ENCODE measurements at places on chromosomes 1 and 21. TPM values are rescaled to one million over a fixed set of nuclear protein-coding genes. Genes with fewer than 3 reads are reported as not detected.

Gene DHRS3
- 3.5 TPM for total RNA-seq

Gene FBXO28
- total RNA-seq, result 25.3 TPM

Gene HCN3
- 1.6 TPM for total RNA-seq

Gene ST7L
- total RNA-seq, result 24.8 TPM

Gene AVPR1B
- 0.05 TPM for total RNA-seq

Gene CSF3R
- not detected for total RNA-seq

Gene AUNIP
- 28.9 TPM for total RNA-seq

Gene CFAP74
- not detected for total RNA-seq

Gene LDLRAP1
- total RNA-seq, result 22.8 TPM

Gene ZFP69
- total RNA-seq, result 11.7 TPM

Gene MAPKAPK2
- total RNA-seq, result 67.6 TPM

Gene MAP3K21
- not detected for total RNA-seq

Gene CFHR3
- 0.99 TPM for total RNA-seq

Gene MPZ
- total RNA-seq, result 1.1 TPM

DNA sequence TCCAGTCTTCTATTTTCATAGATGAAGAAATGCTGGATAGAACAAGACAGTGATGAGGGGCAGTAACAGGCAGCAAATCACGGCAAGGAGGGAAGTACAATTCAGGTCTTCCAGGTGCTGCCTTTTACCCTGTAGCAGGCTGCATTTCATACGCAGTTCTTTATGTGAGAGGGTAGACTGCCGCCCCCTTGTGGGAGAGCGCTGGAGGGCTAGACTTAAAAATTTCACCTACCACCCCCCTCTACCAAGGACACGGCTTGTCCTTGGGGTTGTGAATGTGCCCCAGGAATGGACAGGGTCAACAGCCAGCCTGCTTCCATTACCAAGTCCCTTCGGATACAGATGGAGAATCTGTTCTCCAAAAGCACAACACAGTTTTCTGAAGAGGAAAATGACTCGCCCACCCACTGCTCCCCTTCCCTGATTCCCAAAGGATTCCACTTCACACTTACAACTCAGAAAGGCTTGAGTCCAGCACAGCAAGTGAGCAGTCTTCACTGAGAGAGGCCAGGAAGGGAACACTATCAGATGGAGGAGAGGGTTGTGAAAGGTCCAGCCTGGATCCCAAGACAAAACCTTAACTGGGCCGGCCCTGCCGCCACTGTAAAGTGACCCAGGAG is 7.4 kb downstream of the WDR77 start:
- DNase-seq, result peak; percentile 29

DNA sequence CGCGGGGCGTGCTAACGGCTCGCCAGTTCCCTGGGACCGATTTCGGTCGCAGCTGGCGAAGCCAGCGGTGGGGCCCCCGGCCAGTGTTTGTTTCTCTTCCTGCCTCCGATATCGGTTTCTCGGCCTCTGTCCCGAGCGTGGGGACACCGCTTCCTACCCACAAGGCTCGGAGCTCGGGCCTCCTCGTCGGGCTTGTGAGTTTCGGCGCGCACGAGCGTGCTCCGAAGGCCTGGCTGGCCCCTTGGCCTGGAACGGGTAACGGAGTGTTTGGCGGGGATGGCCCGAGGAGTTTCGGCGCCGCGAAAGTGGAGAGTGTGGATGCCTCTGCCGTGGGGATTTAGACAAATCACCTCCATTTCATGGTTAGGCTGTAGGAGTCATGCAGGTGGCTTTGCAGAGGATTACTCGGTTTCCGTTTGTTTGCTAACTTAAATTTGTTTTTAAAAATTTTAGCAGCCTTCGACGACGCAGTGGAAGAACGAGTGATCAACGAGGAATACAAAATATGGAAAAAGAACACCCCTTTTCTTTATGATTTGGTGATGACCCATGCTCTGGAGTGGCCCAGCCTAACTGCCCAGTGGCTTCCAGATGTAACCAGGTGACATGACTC is 559 bp downstream of the RBBP4 start:
- DNase-seq, result no peak

DNA sequence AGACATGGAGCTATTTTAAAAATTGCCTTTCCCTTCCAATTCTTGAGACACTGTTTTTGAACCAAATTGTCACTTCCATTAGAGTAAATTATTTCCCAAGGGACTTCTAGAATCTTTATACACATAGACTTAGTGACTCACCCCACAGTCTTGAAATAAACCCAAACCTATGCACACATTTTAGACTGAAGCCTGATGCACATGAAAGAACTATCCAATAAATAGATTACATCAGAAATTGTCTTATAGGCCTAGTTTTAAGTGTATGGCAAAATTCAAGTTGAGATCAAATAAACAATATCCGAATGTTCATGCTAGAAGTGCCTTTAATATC is 32.2 kb upstream of the ZNF326 start:
- no peak for DNase-seq

- no peak for DNase-seq
Observed at GRCh38 chr21:19899645-19900044, 1098.6 kb upstream of the NCAM2 start.

DNA sequence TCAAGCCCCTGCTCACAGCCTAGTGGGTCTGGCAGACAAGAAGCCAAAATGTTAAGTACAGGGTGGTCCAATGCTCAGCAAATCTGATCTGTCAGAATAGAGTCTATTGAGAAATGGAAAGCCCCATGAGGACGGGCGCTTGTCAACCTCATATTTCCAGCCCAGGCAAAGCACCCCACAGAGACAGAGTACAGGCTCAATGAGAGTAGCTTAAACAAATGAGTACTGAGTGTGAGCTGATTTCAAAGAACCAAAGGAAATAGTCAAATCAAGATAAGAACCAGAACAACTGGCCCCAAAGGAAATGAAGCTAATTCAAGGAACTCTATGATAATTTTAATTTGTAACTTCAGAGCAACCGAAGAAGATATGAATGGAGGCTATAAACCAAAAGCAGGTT is 44.6 kb upstream of the SLC30A1 start:
- no peak for DNase-seq

- DNase-seq, result no peak
Observed at GRCh38 chr21:30957010-30957409, 75.6 kb upstream of the KRTAP11-1 start.

DNA sequence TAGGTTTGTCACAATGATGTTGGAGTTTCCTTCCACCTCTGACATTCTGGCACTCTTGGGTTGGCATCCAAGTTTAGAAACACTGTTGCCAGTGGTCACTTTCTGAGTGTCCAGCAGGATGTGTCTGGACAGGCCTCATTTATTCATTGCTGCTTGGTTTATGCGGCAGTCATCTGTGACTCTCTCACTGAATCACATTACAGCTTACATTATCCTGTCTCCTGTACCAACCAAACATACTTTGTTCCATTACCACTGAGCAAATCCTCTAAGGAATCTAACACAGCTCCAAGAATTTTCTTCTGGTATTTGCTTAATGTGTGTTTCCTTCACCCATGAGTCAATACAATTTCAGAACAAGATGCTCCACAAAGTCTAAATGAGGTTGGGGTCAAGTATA is 19.9 kb downstream of the SGIP1 start:
- no peak for DNase-seq

DNA sequence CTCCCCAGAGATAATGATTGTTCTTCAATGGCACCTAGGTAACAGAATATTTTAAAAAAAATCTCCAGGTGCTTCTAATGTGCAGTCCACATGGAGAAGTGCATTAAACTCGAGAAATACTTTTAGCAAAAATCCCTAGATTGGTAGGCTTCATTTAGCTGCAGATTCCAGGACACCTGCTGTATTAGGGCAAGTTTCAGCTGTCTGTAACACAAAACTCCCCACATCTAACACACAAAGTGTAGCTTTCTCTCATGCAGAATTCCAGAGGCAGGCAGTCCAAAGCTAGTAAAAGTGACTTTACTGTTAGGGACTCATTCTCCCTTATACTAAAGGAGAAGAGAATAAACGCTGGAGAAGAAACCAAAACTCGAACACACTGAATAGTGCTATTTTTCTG is 1414.3 kb upstream of the B3GALT2 start:
- DNase-seq, result no peak

- DNase-seq, result no peak
Observed at GRCh38 chr1:200153277-200154055, 126.0 kb downstream of the NR5A2 start.

DNA sequence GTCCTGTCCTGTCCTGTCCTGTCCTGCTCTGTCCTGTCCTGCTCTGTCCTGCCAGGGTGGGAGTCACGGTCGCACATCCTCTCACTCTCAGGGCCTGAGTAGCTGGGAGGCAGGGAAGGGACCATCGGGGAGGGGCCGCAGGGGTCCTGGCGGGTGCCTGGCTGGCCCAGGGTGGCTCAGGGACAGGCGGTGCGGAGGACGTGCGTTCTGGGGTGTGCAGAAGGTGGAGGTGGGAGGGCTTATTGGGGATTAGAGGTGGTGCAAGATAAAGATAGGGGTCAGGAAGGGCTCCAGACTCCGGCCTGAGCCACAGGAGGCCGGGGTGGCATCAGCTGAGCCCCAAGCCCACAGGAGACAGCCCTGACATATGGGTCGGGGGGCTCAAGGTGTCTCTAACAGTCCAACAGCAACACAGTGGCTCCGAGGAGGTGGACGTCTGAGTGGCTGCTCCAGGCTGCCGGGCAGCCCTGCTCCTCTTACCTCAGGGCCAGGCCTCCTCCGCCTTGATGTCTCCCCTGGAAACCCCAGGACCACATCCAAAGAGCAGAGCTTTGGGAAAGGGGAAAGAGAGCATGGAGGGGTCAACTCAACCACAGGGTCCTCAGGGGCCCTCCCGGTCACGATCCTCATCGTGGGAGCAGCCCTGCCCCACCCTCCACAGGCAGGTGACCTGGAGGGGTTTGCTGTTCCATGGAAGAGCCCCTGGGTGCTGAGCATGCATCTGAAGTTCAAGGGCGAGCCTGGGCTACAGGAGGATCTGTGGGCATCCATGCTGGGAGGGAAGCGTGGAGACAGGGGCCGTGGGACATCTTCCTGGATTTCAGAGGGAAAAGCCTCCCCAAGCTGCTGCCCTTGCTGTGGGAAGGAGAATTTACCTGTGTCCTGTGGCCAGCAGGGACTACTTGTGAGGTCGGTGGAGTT is 39.6 kb upstream of the ADARB1 start:
- no peak for DNase-seq

DNA sequence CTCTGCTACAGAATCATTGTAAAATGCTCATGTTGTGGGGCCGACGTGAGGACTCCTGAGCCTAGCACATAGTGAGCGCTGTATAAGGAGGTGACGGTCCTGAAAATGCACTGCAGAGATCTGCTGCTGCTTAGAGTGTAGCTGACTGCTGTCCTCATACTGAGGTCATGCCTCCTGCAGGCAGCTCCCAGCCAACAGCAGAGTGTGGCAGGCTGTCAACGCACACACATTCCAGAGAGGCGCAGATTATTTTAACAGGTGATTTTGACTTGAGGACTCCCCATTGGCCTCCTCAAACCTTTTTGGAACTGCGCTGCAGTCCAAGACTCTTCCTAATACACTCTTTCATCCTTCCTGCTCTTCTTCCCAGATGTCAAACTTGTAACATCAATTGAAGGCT is 119.8 kb upstream of the KCNJ6 start:
- DNase-seq, result no peak

- DNase-seq, result no peak
Observed at GRCh38 chr1:226604560-226605317, 56.2 kb downstream of the STUM start.

- no peak for DNase-seq
Observed at GRCh38 chr1:221418346-221418745, 323.5 kb downstream of the DUSP10 start.

GRCh38 chr1:58006421-58007046 is 540.0 kb downstream of the OMA1 start:
- no peak for DNase-seq

DNA sequence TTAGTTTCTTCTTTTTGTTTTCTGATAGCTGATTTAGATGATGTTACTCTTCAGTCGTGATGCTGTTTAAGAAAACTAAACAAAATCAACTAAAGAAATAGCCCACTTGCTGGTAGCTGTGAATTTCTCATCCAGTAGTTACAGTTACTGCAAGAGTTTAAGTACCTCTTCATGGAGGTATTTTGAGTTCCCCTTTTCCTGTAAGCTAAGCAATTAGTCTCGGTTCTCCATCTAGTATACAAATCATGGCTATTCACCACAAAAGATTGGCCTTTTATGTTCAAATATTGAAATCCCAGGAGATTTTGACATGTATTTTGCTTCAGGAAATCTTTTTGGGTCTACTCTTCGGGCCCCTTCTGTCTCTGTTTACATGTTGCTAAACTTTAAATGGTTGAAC is 31.1 kb downstream of the HUNK start:
- no peak for DNase-seq

DNA sequence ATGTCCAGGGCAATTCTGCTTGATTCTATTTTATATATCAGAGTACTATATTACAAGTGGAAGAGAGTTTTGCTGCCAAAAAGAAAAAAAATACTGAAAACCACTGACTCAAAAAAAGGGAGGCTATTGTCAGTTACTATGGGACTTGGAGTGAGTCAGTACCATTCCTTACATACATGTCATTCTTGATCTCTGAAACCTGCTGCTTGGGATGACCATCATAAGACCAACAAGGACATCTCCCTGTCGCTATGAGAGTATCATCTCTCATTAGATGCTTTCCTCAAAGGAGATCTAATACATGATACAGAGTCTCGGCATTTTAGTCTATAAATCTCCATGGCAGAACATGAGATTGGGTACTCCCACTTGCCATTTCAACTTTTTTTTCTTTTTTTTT is 11.8 kb upstream of the INPP5B start:
- no peak for DNase-seq

DNA sequence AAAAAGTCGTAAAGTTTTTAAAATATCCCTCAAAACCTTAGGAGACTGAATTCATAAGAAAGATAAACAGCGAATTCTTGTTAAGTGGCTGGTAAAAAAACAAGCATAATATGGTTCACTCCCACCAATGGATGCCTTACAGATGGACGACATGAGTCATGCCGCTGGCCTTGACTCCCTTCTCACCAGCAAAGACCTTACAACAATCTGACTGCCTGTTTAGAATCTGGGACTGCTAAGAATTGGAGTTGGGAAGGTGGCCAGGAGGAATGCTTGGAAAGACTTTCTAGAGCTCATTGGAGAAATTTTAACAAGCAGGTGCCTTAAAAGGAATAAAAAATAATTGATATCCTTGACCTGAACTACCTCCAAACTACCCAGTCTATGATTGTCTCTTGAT is 206.9 kb upstream of the FMN2 start:
- no peak for DNase-seq

GRCh38 chr1:246554201-246554600 is 11.9 kb downstream of the TFB2M start:
- no peak for DNase-seq

DNA sequence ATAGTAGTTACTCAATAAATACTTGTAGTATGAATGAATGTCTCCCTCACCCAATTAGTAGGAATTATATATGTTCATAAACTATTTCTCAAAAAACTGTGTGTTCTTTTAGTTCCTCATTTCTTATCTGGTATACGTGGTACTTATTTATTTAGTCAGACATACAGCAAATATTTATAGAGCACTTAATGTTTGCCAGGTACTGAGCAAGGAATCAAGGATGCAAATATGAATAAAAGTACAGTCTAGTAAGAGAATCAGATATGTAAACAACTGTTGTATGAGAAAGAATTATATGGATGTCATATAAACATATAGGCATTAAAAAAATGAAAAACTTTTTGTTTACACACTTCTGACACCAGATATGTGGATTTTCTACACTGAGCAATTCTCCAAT is 58.5 kb downstream of the ATF6 start:
- DNase-seq, result no peak

All from SJCRH30 (cell line).